Activated CD8-positive, alpha-beta memory T cell treated with anti-CD3 and anti-CD28 coated beads for 1 hour (primary cell): ENCODE measurements at places on chromosomes 5 and 9.

GRCh38 chr9:134242706-134243105, 78.3 kb upstream of the RNU6ATAC start:
- DNase-seq = no peak

DNA sequence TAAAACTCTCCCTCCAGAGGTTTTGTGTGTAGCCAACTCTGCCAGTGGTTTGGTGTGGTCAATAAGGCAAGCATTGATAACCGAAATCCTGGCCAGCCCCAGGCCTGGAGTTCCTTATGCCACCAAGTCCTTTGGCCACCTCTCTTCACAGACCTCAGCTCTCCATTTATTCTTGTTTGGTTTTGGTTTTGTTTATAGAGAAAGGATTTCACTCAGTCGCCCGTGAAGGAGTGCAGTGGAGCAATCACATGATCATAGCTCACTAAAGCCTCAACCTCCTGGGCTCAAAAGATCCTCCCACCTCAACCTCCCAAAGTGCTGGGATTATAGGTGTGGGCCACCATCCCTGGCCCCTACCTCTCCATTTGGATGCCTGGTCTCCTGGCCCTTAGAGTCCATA, 55.4 kb upstream of the PPARGC1B start:
- no peak for DNase-seq

DNA sequence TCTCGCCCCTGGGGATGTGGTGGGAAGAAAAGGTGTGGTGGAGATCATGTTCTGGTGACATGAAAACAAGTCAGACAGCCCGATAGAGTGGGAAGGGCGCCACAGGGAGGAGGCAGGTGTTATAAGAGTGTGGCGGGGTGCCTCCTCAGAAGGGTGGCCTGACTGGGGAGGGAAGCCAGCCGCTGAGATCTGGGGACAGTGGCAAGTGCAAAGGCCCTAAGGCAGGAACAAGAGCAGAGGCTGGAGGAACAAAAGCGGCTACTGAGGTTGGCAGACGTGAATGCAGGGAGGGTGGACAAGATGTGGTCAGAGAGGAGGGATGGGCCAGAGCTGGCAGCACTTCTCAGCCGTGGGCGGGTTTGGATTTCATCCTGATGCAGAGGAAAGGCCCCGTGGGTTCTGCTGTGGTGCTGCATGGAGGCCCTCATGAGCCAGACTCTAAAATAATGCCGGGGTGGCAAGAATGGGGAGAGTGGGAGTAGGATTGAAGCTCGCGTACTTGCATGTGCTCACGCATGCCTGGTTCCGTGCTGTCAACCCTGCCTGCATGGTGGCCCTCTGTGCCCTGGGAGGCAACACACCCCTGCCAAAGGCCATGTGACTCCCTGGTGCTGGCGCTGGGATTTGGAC, 89.2 kb downstream of the MVB12B start:
- DNase-seq = no peak

GRCh38 chr5:173855162-173855994, 32.8 kb upstream of the CPEB4 start:
- no peak for DNase-seq
